ENCODE measurements at places on chromosomes 7 and 10.

- DNase-seq, result no peak
Measured at GRCh38 chr10:96090463-96090800, 39.7 kb upstream of the ZNF518A start.

DNA sequence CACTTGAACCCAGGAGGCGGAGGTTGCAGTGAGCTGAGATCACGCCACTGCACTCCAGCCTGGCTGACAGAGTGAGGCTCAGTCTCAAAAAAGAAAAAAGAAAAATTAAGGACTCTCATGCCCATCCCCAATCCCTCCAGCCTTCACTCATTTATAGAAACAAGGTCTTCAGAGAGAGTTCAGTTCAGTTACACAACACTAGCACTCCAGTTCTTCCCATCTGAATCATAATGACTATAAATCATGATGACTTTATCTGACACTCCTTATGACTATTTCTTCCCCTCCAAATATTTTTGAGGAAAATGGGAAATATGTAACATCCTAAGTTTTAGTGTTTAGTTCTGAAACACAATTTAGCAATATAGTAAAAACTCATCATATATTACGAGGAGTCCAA lies 107.4 kb upstream of the LSM8 start:
- no peak for DNase-seq

- peak; percentile 11 for DNase-seq
Measured at GRCh38 chr7:77537778-77538280, 734 bp downstream of the PTPN12 start.

GRCh38 chr10:120011359-120012130 lies 119.0 kb downstream of the SEC23IP start:
- no peak for DNase-seq

DNA sequence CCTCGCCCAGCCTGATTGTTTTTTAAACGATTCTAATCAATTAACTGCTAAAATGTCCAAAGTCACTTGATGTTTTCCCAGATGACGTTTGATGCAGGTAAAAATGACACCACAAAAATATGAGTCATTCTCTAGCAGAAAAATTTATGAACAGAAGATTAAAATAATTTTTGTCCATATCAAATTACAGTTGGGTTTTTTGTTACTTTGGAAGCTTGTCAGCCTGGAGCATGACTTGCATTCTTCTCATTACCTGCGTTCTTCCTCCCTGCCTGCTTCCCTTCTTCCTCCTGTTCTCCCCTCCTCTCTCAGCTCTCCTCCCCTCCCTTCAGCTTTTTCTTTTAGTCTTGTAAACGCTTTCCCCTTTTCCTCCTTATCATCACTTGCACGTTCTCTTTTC lies 18.7 kb downstream of the IL15RA start:
- DNase-seq, result no peak

DNA sequence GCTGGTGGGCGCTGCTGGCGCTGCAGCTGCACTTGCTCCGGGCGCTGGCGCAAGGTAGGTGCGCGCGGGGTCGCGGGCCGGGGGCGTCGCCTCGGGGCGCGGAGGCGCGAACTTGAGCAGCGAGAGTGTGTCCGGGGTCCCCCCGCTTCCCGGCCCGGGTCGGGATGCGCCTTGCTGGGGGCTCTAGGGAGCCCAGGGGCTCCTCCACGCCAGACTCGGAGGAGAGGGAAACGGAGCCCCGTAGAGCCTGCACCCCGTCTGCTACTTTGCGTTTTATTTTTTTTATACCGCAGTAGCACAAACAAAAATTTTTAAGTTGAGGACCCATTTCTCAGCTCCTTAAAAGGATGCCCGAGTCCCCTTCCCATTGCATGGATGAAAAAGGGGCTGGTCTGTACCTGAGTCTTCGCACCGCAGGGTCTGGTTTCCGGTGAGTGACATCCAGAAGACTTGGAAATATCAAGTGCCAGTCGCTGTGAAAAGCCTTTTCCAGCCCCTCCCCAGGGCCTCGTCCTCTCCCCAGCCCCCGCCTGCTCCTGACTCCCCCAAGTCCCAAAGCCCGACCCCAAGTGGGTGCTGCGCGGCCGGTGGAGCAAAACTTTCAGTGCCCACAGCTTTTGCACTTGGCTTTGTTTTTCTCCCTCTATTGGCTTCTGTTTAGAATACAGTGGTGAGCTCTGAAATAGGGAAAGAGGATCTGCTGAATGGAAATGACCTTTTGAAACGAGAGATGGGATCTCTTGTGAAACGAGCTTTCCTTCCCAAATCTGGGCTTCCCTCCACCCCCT lies 973 bp downstream of the SDK1 start:
- DNase-seq, result peak; percentile 52

DNA sequence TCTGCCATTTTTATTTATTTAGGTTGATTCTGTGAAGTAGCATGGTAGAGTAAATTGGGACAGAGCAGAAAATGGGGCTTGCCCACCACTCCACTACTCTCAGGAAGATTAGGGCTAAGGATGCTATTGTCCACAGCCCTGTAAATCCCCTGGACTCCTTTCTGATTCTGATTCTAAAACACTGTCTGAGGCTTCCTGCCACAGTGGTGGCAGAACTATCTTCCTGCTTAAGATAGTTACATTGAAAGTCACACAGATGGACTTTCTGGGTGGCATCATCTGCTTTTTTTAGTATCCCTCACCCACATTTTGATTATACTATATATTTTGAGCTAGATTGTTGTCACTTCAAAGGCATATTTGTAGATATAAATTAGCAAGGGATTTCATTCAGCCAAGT lies 50.0 kb downstream of the SPAM1 start:
- no peak for DNase-seq

- peak; percentile 13 for DNase-seq
Measured at GRCh38 chr10:14562218-14563075, 212.2 kb downstream of the FAM107B start.

DNA sequence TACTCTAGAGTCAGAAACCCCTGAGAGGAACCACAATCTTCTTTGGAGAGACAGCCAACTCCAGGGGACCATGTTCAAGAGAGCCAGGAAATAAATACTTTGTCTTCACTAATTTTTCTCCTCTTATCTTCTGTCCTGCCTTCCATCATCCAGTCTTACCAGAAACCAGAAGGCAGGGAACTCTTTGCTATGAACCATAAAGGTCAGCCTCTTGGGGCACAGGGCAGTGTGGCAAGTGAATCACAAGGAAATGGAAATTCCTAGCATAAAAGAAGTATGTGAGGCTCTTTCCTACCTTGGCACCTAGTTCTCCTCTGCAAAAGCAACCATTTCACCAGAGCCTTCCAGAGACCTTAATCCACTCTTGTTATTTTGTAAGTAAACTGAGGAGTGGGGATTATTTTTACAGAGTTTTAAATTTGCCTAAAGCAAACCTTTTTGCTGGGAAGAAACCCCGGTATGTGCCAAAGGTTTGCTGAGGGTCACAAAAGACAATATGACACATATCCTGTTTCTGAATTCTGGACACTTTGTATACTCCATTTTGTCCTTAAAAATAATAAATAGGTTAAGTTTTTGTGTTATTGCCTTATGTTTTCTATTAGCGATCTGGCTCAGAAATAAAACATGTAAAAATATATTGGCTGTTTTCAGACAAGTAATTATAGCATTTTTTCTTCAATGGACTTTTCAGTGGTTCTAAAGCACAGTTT lies 87.1 kb downstream of the ADAM22 start:
- DNase-seq, result peak; percentile 60

GRCh38 chr7:104621321-104621720 lies 292.9 kb downstream of the LHFPL3 start:
- no peak for DNase-seq

DNA sequence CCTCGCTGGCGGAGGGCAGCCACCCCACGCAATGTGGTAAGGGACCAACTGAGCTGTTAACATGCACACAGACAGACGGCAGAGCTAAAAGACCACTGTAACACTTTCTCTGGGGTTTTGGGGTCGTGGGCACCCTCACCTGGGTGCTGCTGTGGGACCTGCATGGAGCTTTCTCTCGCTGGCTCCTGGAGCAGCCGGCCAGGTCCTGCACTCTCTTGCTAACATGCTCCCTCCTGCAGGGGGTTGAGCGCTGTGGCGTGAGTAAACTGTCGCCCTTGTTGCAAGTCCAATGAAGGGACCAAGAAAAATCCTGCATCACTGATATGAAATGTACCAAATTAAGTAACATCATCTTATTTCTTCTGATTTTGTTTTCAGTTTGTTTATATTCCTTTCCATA lies 92.0 kb downstream of the ADK start:
- DNase-seq, result no peak

DNA sequence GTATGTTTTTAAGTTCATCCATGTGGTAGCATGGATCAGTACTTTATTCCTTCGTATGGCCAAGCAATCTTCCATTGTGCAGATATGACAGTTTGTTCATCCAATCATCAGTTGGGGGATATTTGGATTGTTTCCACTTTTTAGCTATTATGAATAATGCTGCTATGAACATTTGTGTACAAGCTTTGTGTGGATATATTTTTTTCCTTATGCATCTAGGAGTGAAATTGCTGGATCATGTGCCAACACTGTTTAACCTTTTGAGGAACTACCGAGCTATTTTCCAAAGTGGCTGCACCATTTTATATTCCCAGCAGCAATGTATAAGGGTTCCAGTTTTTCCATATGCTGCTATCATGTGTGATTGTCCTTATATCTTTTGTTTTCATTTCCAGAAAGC lies 140.1 kb downstream of the HIBADH start:
- DNase-seq, result no peak

- no peak for DNase-seq
Measured at GRCh38 chr7:12467837-12468236, 64.2 kb upstream of the VWDE start.

GRCh38 chr10:24642921-24643678 lies 80.6 kb downstream of the ARHGAP21 start:
- DNase-seq, result peak; percentile 81

DNA sequence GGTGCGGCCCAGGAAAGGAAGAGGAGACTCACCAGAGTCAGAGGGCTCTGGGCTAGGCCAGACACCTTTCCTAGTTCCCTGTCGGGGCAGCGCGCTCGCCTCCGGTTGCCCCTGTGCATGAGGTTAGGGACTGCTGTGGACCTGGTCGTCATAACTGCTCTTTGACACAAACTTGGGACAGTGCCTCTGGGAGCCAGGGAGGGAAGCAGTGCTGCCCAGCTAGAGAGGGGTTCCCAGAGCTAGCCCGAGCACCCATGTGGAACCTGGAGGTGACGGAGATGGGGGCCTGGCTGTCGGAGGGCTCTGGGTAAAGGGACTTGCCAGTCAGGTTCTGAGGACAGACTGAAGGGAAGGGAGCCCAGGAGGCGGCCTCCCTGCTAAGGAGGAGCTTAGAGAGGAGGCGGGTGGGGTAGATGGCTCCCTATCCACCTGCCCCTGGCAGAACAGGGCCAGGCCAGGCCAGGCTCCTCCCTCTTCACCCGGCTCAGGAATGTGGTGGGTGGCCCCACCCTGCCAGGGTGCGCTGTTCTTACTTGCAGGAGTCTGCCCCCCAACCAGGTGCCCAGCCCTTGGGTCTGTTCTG lies 29.7 kb downstream of the AGAP3 start:
- no peak for DNase-seq

- DNase-seq, result no peak
Measured at GRCh38 chr10:82564353-82565196, 689.6 kb downstream of the NRG3 start.

GRCh38 chr7:24637706-24638105 lies 64.5 kb downstream of the PALS2 start:
- DNase-seq, result peak; percentile 60

- DNase-seq, result peak; percentile 99
Measured at GRCh38 chr10:71835671-71836595, 15.1 kb downstream of the PSAP start.

GRCh38 chr10:113127261-113127900 lies 177.3 kb downstream of the TCF7L2 start:
- DNase-seq, result no peak

DNA sequence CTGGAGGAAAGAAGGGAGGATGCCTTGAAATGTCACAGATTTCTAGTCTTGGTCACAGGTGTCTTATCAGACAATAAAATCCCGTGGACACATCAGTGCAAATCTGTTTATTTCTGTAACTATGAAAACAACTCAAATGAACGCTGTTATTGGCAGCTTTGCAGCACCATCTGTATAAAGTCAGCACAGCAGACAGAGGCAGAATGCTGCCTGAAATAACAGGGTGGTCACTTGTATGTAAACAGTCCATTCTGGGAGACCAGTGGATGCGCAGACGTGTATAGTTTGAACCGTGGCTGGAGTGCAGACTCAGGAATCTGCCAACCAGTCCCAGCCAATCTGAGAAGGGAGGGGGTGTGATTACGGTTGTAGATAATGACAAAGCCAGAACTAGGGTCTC lies 54.8 kb downstream of the SEC23IP start:
- peak; percentile 17 for DNase-seq

- DNase-seq, result peak; percentile 92
Measured at GRCh38 chr10:70331486-70332268, 47.9 kb upstream of the NPFFR1 start.

DNA sequence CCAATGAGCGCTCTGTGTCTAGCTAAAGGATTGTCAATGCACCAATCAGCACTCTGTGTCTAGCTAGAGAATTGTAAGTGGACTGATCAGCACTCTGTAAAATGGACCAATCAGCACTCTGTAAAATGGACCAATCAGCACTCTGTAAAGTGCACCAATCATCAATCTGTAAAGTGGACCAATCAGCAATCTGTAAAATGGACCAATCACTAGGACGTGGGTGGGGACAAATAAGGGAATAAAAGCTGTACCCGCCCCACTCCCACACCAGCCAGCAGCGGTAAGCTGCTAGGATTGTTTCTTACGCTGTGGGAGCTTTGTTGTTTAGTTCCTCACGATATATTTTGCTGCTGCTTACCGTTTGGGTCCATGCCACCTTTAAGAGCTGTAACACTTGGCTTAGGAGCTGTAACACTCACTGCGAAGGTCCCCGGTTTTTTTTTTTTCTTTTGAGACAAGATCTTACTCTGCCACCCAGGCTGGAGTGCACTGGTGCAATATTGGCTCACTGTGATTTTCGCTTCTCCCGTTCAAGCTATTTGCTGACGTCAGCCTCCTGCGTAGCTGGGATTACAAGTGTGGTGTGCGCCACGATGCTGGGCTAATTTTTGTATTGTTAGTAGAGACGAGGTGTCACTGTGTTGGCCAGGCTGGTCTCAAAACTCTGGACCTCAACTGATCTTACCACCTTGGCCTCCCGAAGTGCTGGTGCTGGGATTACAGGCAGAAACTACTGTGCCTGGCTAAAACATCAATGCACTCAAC lies 184.8 kb downstream of the PTPN20 start:
- no peak for DNase-seq

GRCh38 chr10:63755441-63755840 lies 234.2 kb downstream of the REEP3 start:
- DNase-seq, result no peak

- no peak for DNase-seq
Measured at GRCh38 chr10:129690248-129691070, 223.4 kb downstream of the MGMT start.

GRCh38 chr7:69091521-69091920 lies 506.8 kb upstream of the AUTS2 start:
- DNase-seq, result no peak

DNA sequence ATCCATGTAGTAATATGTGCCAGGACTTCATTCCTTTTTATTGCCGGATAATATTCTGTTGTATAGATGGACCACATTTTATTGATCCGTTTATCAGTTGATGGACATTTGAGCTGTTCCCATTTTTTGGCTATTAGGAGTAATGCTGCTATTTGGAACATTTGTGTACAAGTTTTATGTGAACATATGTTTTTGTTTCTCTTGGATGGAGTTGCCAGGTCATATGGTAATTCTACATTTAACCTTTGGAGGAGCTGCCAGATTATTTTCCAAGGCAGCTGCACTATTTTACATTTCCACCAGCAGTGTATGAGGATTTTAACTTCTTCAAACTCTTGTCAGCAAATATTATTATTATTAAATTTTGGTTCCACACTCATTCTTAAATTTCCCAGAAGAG lies 59.2 kb downstream of the C10orf90 start:
- no peak for DNase-seq

Measured in fibroblast of gingiva (primary cell).